ENCODE measurements at places on chromosomes 5 and 9. TPM values are rescaled to one million over a fixed set of nuclear protein-coding genes. Genes with fewer than 3 reads are reported as not detected.

Gene ANKRD18A
- total RNA-seq, result 7.2 TPM

Gene NDST1
- 51.3 TPM for total RNA-seq

Gene FBXL7
- total RNA-seq, result 1.6 TPM

Gene GOLPH3
- 130 TPM for total RNA-seq

Gene TOR1A
- total RNA-seq, result 31.0 TPM

Gene ROR2
- total RNA-seq, result 1.7 TPM

Gene TMEM232
- total RNA-seq, result 2.1 TPM

Gene WDR38
- not detected for total RNA-seq

GRCh38 chr5:41656597-41656996 lies 146.2 kb upstream of the PLCXD3 start:
- H3K4me1 ChIP-seq, result no peaks in the 10 kb centered on the region
- no peak overlapping the region for H3K27ac ChIP-seq
- no peak for DNase-seq

- no peaks in the 10 kb centered on the region for H3K4me1 ChIP-seq
- no peaks in the 10 kb centered on the region for H3K36me3 ChIP-seq
- DNase-seq, result no peak
- no peak overlapping the region for H3K27ac ChIP-seq
- no peaks in the 10 kb centered on the region for H3K27me3 ChIP-seq
- H3K4me3 ChIP-seq, result no peak overlapping the region
These were observed 1356.4 kb downstream of the EFNA5 start for GRCh38 chr5:106314221-106314824.

- peaks cover 8% of the 10 kb centered on the region for H3K27me3 ChIP-seq
- DNase-seq, result no peak
- H3K36me3 ChIP-seq, result no peaks in the 10 kb centered on the region
- H3K4me1 ChIP-seq, result no peaks in the 10 kb centered on the region
- H3K4me3 ChIP-seq, result no peak overlapping the region
These were observed 163.9 kb upstream of the DAPK1 start for GRCh38 chr9:87333802-87334201.

DNA sequence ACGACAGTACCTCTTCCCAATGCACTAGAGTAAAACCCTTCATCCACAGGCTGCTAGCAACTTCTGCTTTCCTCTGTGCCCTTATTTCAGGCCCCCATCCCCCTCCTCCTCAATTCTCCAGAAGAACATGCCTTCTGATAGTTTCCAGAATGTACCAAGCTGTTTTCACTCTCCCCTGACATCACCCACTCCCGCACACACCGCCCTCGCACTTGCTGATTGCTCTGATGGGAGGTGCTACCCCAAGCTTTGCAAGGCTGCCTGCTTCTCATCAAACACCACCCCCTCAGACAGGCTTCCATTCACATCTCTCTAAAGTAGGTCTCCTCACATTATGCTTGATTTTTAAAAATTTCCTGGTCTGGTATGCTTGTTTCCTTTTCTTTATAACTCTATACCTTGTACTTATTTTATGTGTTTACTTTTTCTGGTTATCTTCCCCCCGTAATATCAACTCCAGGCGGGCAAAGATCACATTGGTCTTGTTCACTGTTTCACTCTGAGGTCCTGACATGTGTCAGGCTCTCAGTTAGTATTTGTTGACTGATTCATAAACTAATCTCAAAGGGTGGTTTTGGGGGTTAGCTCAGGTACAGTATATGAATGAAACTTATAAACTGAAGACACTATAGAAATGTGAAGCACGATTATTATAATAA lies 91.0 kb upstream of the C9orf72 start:
- H3K4me1 ChIP-seq, result no peaks in the 10 kb centered on the region
- H3K36me3 ChIP-seq, result no peaks in the 10 kb centered on the region
- peak; percentile 64 for DNase-seq
- no peaks in the 10 kb centered on the region for H3K27me3 ChIP-seq
- peak overlapping the region; percentile 78 for H3K27ac ChIP-seq

DNA sequence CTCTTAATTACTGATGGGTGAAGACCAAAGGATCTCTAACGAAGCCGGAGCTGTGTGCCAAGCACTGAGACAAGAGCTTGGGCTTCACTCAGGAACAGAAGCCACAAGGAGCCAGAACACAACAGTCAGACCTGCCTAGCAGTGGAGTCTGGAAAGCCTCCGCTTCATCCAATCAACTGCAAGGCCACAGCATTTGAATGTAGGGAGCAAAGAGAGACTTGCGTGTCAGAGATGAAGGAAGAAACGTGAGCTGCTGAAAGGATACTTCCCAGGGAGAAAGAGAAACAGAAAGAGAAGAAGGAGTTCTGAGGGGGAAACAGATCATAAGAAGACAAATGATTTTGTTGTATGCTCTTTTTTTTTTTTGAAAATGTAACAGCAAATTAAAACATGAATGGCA lies 43.5 kb downstream of the DDX31 start:
- no peak overlapping the region for H3K27ac ChIP-seq
- H3K36me3 ChIP-seq, result no peaks in the 10 kb centered on the region
- DNase-seq, result no peak
- H3K27me3 ChIP-seq, result no peaks in the 10 kb centered on the region
- H3K4me3 ChIP-seq, result no peak overlapping the region

DNA sequence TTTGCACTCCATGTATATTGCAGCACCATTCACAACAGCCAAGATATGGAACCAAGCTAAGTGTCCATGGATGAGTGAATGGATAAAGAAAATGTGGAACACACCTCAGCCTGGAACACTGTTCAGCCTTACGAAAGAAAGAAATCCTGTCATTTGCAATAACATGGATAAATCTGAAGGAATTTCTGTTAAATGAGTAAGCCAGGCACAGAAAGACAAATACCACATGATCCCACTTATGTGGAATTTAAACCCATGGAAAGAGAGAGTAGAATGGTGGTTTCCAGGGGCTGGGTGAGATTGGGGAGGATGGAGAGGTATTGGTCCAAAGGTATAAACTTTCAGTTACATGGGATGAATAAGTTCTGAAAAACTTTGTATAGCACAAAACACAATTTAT lies 228.9 kb upstream of the CD180 start:
- H3K27ac ChIP-seq, result no peak overlapping the region
- no peaks in the 10 kb centered on the region for H3K36me3 ChIP-seq
- no peak overlapping the region for H3K4me3 ChIP-seq
- no peak for DNase-seq
- H3K27me3 ChIP-seq, result no peaks in the 10 kb centered on the region

- no peak overlapping the region for H3K27ac ChIP-seq
- H3K27me3 ChIP-seq, result no peaks in the 10 kb centered on the region
- no peaks in the 10 kb centered on the region for H3K4me1 ChIP-seq
- DNase-seq, result no peak
These were observed 415.0 kb downstream of the NFIB start for GRCh38 chr9:13898957-13899356.

- H3K4me3 ChIP-seq, result no peak overlapping the region
- H3K27me3 ChIP-seq, result peaks cover 29% of the 10 kb centered on the region
- no peaks in the 10 kb centered on the region for H3K36me3 ChIP-seq
- H3K27ac ChIP-seq, result no peak overlapping the region
- peak; percentile 9 for DNase-seq
- H3K4me1 ChIP-seq, result no peaks in the 10 kb centered on the region
These were observed 67.9 kb upstream of the UNC5A start for GRCh38 chr5:176742246-176743105.

DNA sequence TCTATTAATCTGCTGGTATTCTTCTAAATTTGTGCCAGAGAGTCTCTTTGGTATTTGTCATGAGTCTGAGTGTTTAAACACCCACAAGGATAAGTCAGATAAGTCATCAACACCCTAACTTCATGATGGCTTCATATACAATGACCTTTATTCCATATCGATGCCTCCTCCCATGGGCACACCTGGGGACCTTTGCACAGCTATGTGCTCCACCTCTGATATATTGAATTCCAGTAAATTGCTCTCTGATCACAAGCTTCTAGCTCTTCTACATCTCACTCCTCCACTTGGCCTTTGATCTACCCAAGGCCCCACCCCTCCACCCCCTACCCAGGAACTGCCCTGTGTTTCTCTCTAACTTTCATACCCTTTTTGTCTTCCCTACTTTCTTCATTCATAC lies 102.7 kb upstream of the MIER3 start:
- H3K27ac ChIP-seq, result peak overlapping the region; percentile 69
- DNase-seq, result peak; percentile 64
- H3K4me1 ChIP-seq, result no peaks in the 10 kb centered on the region

- no peaks in the 10 kb centered on the region for H3K27me3 ChIP-seq
- no peak overlapping the region for H3K4me3 ChIP-seq
- peak overlapping the region; percentile 23 for H3K27ac ChIP-seq
- H3K36me3 ChIP-seq, result no peaks in the 10 kb centered on the region
These were observed 209.9 kb downstream of the AOPEP start for GRCh38 chr9:94936419-94936818.

- no peaks in the 10 kb centered on the region for H3K36me3 ChIP-seq
- no peak overlapping the region for H3K27ac ChIP-seq
- H3K4me1 ChIP-seq, result no peaks in the 10 kb centered on the region
- no peaks in the 10 kb centered on the region for H3K27me3 ChIP-seq
- DNase-seq, result no peak
These were observed 145.7 kb downstream of the EBF1 start for GRCh38 chr5:158953929-158954534.

- no peaks in the 10 kb centered on the region for H3K27me3 ChIP-seq
- no peak overlapping the region for H3K4me3 ChIP-seq
- H3K36me3 ChIP-seq, result no peaks in the 10 kb centered on the region
- H3K4me1 ChIP-seq, result peaks cover 11% of the 10 kb centered on the region
These were observed 20.2 kb downstream of the TTC33 start for GRCh38 chr5:40735609-40736008.

DNA sequence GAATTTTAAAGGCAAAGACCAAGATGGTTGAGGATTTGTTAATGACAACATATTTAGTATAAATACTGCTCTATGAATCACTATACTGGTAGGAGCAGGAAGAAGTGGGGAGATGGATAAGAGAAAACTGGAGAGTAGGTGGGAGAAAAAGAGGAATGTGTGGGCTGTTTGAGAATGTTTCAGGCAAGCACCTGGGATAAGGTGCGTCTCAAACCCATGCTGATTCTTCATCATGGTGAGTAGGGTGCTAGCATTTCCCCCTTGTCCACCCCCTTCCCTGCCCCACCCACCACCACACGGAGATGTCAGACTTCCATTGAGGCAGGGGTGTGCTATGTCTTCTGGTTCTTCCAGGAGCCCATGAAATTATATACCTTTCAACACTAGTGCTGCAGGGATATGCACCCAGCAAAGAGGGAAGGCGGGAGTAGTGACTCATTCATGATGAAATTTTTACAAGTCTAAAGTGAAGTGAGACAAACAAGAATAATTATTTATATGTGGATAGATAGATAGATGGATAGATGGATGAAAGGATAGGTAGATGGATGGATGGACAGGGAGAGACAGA lies 54.3 kb downstream of the MTX3 start:
- H3K4me3 ChIP-seq, result no peak overlapping the region
- H3K36me3 ChIP-seq, result no peaks in the 10 kb centered on the region
- H3K27ac ChIP-seq, result no peak overlapping the region
- H3K4me1 ChIP-seq, result no peaks in the 10 kb centered on the region
- no peak for DNase-seq
- H3K27me3 ChIP-seq, result no peaks in the 10 kb centered on the region

GRCh38 chr5:40904205-40904993 lies 4.9 kb upstream of the C7 start:
- H3K4me1 ChIP-seq, result no peaks in the 10 kb centered on the region
- no peaks in the 10 kb centered on the region for H3K27me3 ChIP-seq
- H3K4me3 ChIP-seq, result no peak overlapping the region
- no peak overlapping the region for H3K27ac ChIP-seq
- peak; percentile 72 for DNase-seq

GRCh38 chr5:142356349-142356715 lies 31.5 kb upstream of the SPRY4 start:
- no peaks in the 10 kb centered on the region for H3K27me3 ChIP-seq
- H3K27ac ChIP-seq, result peak overlapping the region; percentile 84
- H3K4me1 ChIP-seq, result no peaks in the 10 kb centered on the region
- DNase-seq, result no peak

DNA sequence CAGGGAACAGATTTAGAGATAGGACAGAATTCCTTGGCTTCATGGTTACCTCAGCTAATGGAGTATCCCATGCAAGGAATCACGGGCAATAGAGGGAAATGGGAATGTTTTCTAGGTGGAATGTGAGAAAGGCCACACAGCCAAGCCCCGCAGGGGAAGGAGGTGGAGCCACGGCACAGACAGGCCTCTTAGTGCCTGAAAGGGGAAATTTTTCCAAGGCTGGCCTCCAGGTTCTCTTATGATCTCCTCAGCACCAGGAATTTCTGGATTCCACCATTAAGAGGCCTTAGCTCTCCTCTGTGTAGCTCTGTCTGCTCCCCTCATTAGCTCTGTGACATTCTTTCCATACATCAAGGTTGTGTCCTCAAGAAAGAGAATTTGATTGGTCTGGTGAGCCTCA lies 124.7 kb downstream of the GALNT10 start:
- no peaks in the 10 kb centered on the region for H3K4me1 ChIP-seq
- no peaks in the 10 kb centered on the region for H3K27me3 ChIP-seq
- no peak overlapping the region for H3K27ac ChIP-seq
- no peak for DNase-seq

GRCh38 chr5:99088309-99088708 lies 159.5 kb upstream of the CHD1 start:
- no peak overlapping the region for H3K27ac ChIP-seq
- DNase-seq, result no peak
- no peaks in the 10 kb centered on the region for H3K4me1 ChIP-seq

DNA sequence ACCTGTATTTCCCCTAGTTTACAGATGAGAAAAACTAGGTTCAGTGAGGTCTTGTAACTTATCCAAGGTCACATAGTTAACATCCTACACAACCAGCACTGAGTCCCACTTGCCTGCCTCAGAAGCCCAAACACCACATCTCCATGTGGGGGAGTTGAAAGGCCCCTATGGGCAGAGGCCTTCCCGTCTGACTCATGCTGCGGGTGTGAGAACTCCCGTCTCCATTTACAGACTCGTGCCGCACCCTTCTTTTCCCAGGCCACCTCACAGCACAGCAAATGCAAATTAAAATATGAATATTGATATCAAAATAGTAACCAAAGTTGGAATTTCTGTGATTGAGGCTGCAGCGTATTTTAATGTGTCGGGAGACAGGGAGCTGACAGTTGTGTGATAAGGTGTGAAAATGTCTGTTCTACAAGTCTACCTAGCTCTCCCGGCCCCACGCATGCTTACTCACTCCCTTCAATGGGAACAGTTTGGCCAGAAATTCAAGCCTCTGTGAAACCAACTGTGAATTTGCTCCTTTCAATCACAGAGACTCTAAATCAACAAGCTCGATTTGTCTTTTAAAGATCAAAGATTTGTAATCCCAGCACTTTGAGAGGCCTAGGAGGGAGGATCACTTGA lies 90.1 kb downstream of the CRB2 start:
- H3K4me3 ChIP-seq, result no peak overlapping the region
- no peaks in the 10 kb centered on the region for H3K36me3 ChIP-seq
- DNase-seq, result no peak
- no peaks in the 10 kb centered on the region for H3K27me3 ChIP-seq
- no peak overlapping the region for H3K27ac ChIP-seq

DNA sequence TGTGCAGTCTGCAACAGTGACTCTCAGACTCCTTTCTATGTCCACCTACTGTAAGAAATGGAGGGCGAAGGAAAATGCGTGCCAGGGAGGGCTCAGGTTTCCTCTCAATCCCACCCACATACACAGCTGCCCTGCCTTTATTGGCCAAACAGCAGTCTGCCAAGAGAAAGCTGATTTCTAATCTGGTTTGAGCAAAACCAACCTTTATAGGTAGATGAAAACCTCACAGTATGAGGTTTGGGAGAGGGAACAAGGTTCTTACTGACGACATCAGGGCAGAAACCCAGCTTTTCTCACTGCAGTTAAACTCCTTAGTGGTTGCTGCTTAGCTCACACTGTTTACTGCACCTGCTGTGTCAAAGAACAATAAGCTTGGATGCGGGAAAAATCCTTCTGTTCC lies 152.3 kb upstream of the KLF9 start:
- H3K27ac ChIP-seq, result no peak overlapping the region
- no peaks in the 10 kb centered on the region for H3K27me3 ChIP-seq
- no peaks in the 10 kb centered on the region for H3K4me1 ChIP-seq
- no peaks in the 10 kb centered on the region for H3K36me3 ChIP-seq

Data from colonic mucosa (tissue), 4 donors.